Esophagus muscularis mucosa (tissue), 4 donors: ENCODE measurements at places on chromosomes 2 and 18.
A peak's percentile ranks its signal among the peaks of the same experiment; 100 is the strongest.

- peak overlapping the region; percentile 100 for H3K4me3 ChIP-seq
- peak overlapping the region; percentile 97 for H3K27ac ChIP-seq
- no peak for DNase-seq
Observed at GRCh38 chr2:46914578-46915230, 902 bp downstream of the MCFD2 start.

GRCh38 chr18:6107794-6108193 is 212.5 kb upstream of the TMEM200C start:
- DNase-seq: no peak
- H3K4me1 ChIP-seq: peaks cover 14% of the 10 kb centered on the region
- no peak overlapping the region for H3K4me3 ChIP-seq

DNA sequence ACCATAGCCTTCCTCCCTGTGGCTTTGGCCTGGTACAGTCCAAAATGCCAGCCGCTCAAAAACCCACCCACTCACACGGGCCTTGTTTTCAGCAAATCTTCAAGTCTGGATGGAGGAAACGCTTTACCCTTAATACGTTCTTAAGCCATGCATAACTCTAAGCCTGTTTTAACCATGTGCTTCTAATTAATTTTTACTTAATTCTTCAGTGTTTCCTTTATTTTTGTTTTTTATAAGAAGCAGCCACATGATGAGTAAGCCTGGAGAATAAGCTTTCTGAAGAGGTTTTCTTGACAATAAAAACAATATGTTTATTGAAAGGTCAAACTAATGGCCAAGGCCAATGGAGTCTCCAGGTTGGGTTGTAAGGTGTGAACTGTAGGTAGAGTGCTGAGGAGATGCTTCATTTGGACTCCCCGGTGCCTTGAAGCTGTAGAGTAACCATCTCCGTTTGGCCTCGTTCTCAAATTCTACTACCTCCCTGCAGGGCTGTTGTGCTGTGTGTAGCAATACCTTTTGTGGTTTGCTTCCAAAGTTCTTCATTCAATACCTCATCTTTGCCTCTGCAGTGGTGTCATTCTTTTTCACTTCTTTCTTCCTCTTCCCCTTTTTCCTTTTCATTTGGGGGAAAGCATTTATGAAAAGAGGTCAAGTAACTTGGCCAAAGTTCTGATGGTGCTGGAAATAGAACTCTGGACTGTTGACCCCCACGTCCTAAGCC is 113.7 kb downstream of the PRKCE start:
- H3K4me3 ChIP-seq: no peak overlapping the region
- no peaks in the 10 kb centered on the region for H3K27me3 ChIP-seq
- H3K4me1 ChIP-seq: peaks cover 22% of the 10 kb centered on the region
- no peak for DNase-seq

- peak overlapping the region; percentile 64 for H3K27ac ChIP-seq
- peak overlapping the region; percentile 60 for H3K4me3 ChIP-seq
- peaks cover 5% of the 10 kb centered on the region for H3K4me1 ChIP-seq
- peak; percentile 96 for DNase-seq
- no peaks in the 10 kb centered on the region for H3K27me3 ChIP-seq
- H3K36me3 ChIP-seq: no peaks in the 10 kb centered on the region
Observed at GRCh38 chr18:63074981-63075404, 244.6 kb downstream of the BCL2 start.

GRCh38 chr2:240952496-240953246 is 45.7 kb upstream of the SNED1 start:
- no peak overlapping the region for H3K27ac ChIP-seq
- H3K4me3 ChIP-seq: no peak overlapping the region
- H3K4me1 ChIP-seq: no peaks in the 10 kb centered on the region
- no peaks in the 10 kb centered on the region for H3K36me3 ChIP-seq
- peaks cover 51% of the 10 kb centered on the region for H3K27me3 ChIP-seq

DNA sequence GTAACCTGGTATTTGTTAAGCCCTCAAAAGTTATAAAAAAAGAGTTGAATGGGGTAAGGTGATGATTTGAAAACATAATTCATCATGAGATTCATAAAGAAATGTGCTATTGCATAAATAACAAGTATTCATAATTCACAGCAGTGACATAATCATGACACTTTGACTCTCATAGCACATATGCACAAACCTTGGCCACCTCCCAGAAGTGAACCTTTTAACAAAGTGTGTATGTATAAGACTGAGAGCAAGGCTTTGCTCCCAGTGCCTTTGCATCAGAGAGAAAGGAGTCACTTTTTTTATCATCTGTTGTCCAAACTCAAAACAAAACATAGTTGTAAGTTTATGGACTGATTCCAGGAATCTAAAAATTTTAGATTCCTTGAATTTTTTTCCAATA is 15.0 kb upstream of the HTR2B start:
- H3K27ac ChIP-seq: no peak overlapping the region
- H3K4me3 ChIP-seq: no peak overlapping the region
- no peak for DNase-seq
- peaks cover 8% of the 10 kb centered on the region for H3K36me3 ChIP-seq

- DNase-seq: no peak
- no peaks in the 10 kb centered on the region for H3K4me1 ChIP-seq
- no peak overlapping the region for H3K4me3 ChIP-seq
- no peaks in the 10 kb centered on the region for H3K27me3 ChIP-seq
- no peak overlapping the region for H3K27ac ChIP-seq
Observed at GRCh38 chr2:113167962-113168340, 5.8 kb upstream of the PSD4 start.

DNA sequence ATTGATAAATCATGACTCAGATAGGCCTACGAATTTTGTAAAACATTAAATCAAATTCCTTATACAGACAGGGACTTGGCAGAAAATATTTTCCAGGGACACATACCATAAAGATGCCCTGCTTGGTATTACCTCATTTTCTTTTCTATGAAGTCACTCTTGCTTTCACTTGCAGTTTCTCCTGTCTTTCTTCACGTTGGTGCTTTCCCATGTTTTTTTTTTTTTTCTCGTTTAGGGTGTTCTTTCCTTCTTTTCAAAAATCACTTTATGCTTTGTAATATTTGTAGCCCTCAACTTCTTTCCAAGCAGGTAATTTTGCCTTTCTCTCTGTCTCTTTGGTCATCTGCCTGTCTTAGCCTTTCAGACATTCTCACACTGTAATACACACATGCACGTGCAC is 40.7 kb downstream of the CDC42EP3 start:
- H3K4me1 ChIP-seq: peaks cover 12% of the 10 kb centered on the region
- no peak overlapping the region for H3K27ac ChIP-seq
- no peak overlapping the region for H3K4me3 ChIP-seq
- H3K27me3 ChIP-seq: no peaks in the 10 kb centered on the region

- H3K4me3 ChIP-seq: no peak overlapping the region
- H3K4me1 ChIP-seq: peaks cover 5% of the 10 kb centered on the region
- H3K27me3 ChIP-seq: peaks cover 30% of the 10 kb centered on the region
- DNase-seq: peak; percentile 12
- H3K36me3 ChIP-seq: no peaks in the 10 kb centered on the region
Observed at GRCh38 chr18:57446322-57446721, 11.1 kb downstream of the ONECUT2 start.

GRCh38 chr2:241184901-241185300 is 3.6 kb upstream of the ANO7 start:
- no peak overlapping the region for H3K4me3 ChIP-seq
- H3K36me3 ChIP-seq: peaks cover 28% of the 10 kb centered on the region
- no peak overlapping the region for H3K27ac ChIP-seq
- no peak for DNase-seq
- H3K4me1 ChIP-seq: no peaks in the 10 kb centered on the region

DNA sequence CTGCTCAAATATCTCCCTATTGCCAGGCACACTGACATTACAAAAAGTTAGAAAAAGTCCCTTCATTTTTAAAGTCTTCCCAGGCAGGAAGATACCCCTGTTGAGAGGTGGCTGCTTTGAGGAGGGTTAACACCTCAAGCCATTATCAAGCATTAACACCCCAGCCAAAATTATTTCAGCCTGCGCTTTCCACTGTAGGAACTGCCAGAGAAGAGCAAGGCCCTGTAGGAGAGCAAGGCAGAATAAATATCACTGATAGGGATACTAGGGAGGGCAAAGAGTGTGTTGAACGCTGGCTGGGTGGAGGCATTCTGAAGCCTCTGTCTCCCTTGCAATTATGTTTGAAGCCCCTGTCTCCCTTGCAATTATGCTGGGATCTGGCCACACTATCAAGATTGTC is 1020.7 kb upstream of the CELF4 start:
- DNase-seq: no peak
- no peak overlapping the region for H3K4me3 ChIP-seq
- H3K4me1 ChIP-seq: no peaks in the 10 kb centered on the region
- H3K27me3 ChIP-seq: no peaks in the 10 kb centered on the region

DNA sequence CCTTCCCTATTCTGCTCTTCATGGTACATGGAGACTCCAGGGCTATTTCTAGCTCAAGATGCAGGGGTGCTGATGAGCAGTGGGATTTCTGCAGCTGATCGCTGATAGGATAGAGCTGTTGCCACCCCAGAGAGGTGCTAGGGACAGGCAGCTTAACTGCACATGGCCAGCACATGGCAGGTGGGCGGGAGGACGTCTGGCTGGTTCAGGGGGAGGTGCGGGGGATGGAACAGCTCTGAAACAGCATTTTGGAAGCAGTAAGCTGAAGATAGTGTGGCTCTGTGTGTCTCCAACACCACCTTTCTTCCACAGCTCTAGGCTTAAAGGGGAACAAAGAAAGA is 151.9 kb upstream of the PELI1 start:
- no peaks in the 10 kb centered on the region for H3K4me1 ChIP-seq
- H3K27ac ChIP-seq: no peak overlapping the region
- no peaks in the 10 kb centered on the region for H3K36me3 ChIP-seq
- H3K4me3 ChIP-seq: no peak overlapping the region
- DNase-seq: peak; percentile 86
- no peaks in the 10 kb centered on the region for H3K27me3 ChIP-seq

DNA sequence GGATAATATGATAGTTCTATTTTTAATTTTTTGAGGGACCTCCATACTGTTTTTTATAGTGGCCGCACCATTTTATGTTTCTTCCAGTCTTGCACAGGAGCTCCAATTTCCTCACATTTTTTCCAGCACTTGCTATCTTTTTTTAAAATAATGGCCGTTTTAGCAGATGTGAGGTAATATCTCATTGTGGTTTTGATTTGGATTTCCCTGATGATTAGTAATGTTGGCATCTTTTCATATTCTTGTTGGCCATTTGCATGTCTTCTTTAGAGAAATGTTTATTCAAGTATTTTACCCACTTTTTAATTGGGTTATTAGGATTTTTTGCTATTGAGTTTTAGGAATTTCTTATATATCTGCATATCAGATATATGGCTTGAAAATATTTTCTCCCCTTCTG is 29.9 kb upstream of the NAPG start:
- no peak overlapping the region for H3K27ac ChIP-seq
- H3K4me1 ChIP-seq: no peaks in the 10 kb centered on the region
- DNase-seq: no peak
- H3K36me3 ChIP-seq: no peaks in the 10 kb centered on the region
- H3K27me3 ChIP-seq: no peaks in the 10 kb centered on the region

GRCh38 chr18:22674272-22674671 is 256.6 kb upstream of the CTAGE1 start:
- no peaks in the 10 kb centered on the region for H3K36me3 ChIP-seq
- no peak overlapping the region for H3K4me3 ChIP-seq
- no peak overlapping the region for H3K27ac ChIP-seq
- no peaks in the 10 kb centered on the region for H3K27me3 ChIP-seq

GRCh38 chr2:72115110-72116080 is 32.3 kb downstream of the CYP26B1 start:
- no peaks in the 10 kb centered on the region for H3K27me3 ChIP-seq
- no peak overlapping the region for H3K27ac ChIP-seq
- no peak for DNase-seq
- no peaks in the 10 kb centered on the region for H3K36me3 ChIP-seq

DNA sequence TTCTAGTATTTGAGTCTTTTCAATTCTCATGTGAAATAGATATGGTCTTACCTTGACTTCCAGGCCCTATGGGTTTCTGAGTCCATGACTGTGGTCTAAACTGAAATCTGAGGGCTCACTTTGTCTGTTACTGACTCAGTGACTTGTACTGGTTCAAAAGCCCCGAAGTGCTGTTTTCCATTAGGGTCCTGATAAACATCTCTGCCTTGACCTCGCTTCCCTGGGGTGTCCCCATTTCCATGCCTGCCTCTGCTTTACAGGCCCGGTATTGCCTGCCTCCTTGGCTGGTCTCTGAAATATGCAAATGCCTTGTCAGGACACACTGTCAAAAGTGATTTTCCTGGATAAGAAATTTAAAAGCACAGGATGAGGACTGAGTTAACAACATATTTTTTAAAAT is 538.8 kb downstream of the SOCS6 start:
- H3K4me1 ChIP-seq: no peaks in the 10 kb centered on the region
- no peaks in the 10 kb centered on the region for H3K27me3 ChIP-seq
- no peak overlapping the region for H3K4me3 ChIP-seq
- no peak for DNase-seq

- peaks cover 62% of the 10 kb centered on the region for H3K36me3 ChIP-seq
- H3K4me1 ChIP-seq: peaks cover 37% of the 10 kb centered on the region
- DNase-seq: no peak
Observed at GRCh38 chr2:74481961-74482800, 617 bp downstream of the CCDC142 start.

GRCh38 chr2:63124850-63125249 is 74.2 kb downstream of the OTX1 start:
- no peak for DNase-seq
- no peaks in the 10 kb centered on the region for H3K27me3 ChIP-seq

- peak overlapping the region; percentile 36 for H3K4me3 ChIP-seq
- no peak overlapping the region for H3K27ac ChIP-seq
- H3K27me3 ChIP-seq: no peaks in the 10 kb centered on the region
- peaks cover 25% of the 10 kb centered on the region for H3K4me1 ChIP-seq
Observed at GRCh38 chr2:232486558-232487384, 863 bp downstream of the ECEL1 start.

GRCh38 chr2:217362710-217363109 is 502.8 kb upstream of the TNP1 start:
- H3K36me3 ChIP-seq: no peaks in the 10 kb centered on the region
- H3K27me3 ChIP-seq: no peaks in the 10 kb centered on the region
- peak overlapping the region; percentile 84 for H3K27ac ChIP-seq
- no peak for DNase-seq

DNA sequence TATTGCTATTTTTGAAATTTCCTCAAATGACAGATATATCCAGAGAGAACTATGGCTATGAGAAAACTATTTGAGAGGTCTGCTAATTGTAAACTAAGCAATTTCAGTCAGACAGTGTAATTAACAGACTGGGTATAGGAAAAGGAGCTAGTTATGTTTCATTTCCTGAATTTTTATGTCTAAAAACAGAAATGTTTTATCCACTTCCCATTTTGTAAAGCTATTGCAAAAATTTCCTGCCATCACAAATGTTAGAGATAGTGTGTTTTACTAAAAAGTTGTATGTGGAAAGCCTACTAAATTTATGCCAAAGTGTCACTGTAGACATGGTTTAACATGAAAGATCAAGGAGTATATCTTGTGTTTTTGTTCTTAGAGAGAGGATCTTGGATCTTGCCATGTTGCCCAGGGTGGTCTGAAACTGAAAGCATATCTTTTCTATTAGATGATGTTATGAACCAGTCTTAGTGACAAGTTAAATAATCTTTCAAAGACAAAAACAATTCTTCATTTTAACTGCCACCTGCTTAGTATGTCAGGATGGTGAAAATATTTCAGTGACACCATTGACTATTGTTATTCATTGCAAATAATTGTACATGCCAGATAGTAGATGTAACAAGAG is 40.5 kb upstream of the ITPRID2 start:
- no peak for DNase-seq
- H3K27me3 ChIP-seq: no peaks in the 10 kb centered on the region
- H3K36me3 ChIP-seq: no peaks in the 10 kb centered on the region

- no peaks in the 10 kb centered on the region for H3K36me3 ChIP-seq
- H3K4me3 ChIP-seq: no peak overlapping the region
- no peak overlapping the region for H3K27ac ChIP-seq
- DNase-seq: no peak
- H3K4me1 ChIP-seq: peaks cover 14% of the 10 kb centered on the region
- no peaks in the 10 kb centered on the region for H3K27me3 ChIP-seq
Observed at GRCh38 chr2:147356157-147356556, 488.7 kb upstream of the ACVR2A start.
